ENCODE measurements at places on chromosomes 12 and 14.

DNA sequence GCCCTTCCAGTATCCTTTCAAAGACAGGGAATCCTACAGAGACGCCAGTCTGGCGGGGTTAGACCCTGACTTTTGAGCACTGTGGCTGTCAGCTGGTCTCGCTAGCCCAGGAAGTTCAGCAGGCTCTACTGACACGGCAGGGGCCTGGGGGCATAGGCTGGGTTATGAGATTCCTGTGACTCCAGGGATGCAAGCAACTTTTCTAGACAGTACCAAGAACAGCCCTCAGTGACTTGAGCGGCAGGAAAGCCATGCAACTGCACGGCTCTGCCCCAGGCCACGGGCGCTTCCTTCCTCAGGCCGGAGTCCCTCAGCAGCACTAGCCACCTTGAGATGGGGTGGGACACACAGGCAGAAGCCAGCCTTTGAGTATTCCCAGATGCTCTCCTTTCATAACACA is 5.1 kb upstream of the SIVA1 start:
- no peak for DNase-seq

DNA sequence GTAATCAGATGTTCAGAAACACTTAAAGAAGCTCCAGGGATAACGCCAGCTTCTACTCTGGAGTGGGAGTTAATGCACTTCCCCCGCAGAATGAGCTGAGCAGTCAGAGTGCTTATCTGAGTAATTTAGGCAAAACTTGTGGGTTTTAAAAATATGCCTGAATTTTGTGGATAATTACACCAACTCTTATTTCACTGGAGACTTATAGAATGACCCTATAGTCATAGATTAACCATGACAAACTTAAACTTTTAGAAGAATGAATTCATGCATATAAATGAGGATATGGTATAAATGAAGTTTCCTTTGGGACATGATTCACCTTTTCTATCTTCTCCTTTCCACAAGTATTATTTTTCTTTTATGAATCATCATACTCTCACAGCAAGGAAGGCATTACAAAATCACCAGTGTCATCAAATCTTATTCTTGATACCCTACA is 241.1 kb upstream of the FBXO33 start:
- DNase-seq, result no peak

DNA sequence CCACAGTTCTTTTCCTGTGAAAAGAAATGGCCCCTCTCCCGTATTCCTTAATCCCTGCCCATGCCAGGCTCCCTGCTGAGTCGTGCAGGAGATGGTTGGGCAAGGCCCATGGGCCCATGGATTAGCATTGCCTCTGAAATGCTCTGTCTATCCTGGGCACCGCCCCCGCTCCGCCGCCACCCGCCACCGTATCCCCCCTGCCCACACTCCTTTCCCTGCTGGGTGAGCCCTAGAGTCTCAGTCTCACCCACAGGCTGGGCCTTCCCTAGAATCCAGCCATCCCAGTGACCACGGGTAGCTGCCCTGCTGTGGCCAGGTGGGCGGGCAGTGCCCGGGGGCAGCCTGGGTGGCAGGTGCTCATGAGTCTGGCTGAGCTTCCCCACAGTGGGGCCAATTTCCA is 50.6 kb downstream of the TSPAN11 start:
- no peak for DNase-seq

DNA sequence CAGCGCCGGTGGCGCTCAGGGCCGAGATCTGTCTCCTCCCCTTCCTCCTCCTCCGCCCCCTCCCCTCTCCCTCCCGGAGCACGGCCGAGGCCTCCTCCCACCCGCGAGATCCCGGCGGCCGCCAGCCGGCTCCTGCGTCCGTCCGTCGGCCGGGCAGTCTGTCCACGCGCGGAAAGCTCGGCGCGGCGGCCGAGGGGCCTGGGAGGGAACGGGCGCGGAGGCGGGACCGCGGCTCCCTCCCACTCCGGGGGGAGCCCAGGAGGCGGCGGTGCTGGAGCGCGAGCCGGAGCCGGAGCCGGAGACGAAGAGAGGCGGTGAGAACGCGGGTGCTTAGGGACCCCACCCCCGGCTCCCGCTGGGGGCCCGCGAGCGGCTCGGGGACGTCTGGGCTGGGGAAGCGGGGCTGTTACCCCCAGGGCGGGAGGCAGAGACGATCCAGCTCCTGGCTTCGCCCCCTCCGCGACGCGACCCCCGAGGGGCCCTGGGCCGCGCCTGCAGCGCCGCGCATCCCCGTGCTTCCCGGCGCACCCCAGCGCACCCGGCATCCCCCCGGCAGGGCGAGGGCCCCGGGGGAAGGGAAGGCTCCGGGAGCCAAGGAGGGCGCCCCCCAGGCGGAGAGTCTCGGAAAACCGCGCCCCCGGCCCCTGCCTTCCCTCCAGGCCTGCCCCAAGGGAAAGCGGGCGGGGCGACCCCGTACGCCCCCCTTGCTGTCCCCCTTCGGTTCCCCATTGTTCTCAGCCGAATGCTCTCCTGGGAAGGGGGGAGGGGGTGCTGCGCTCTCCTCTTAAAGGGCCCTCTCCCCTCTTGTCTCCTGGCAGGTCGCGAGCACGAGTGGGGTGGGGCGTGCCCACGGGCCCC is at the start of gene DTX1:
Gene DTX1, plus strand, starts transcription at position 100 of the 858 bp plus-strand sequence. CDS start 1,463 bp downstream, outside the sequence.
- peak; percentile 22 for DNase-seq

DNA sequence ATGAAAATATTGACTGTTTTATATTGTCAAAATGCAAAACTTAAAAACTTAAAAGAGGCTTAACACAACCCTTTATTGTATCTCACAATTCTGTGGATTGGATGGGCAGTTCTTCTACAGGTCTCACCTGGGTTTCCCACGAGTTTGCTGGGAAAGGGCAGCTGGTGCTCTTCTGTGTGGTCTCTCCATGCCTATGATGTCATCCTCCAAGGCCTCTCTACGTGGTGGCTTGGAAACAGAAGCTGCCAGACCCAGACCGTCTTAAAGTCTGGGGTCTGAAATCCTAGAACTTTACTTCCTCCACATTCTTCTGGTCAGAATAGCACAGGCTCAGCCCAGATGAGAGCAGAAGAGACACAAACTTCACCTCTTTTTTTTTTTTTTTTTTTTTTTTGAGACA is 36.5 kb upstream of the KICS2 start:
- DNase-seq, result no peak

- no peak for DNase-seq
Measured at GRCh38 chr14:29798108-29798663, 129.5 kb downstream of the PRKD1 start.
